ENCODE measurements at places on chromosomes 5 and 9. TPM values are rescaled to one million over a fixed set of nuclear protein-coding genes. Genes with fewer than 3 reads are reported as not detected.

RAPGEF1 gene
- total RNA-seq = 28.1 TPM

CNOT8 gene
- total RNA-seq = 118 TPM

MTAP gene
- 16.3 TPM for total RNA-seq

IFNB1 gene
- not detected for total RNA-seq

STC2 gene
- 0.82 TPM for total RNA-seq

PCDHGB3 gene
- 8.2 TPM for total RNA-seq

LECT2 gene
- total RNA-seq = not detected

CBY3 gene
- total RNA-seq = not detected

Measured in frontal cortex (tissue), 4 donors.